ENCODE measurements at places on chromosomes 11 and 22.

DNA sequence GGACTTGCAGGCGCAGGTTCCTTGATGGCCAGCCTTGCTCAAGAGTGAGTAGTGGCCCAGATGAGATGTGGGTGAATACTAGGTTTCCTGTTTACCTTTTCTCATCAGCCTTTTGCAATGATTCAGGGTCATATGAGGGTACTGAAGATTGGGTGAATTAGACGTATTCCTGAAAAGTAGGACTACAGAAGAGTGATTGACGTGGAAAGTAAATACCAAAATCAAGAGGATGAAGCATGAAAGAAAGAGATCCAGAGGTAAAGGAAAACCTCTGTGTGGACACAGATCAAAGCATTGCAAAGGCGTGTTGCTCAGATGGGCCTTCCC lies 59.9 kb downstream of the CYB5R2 start:
- no peaks in the 10 kb centered on the region for H3K4me1 ChIP-seq
- H3K4me3 ChIP-seq: no peak overlapping the region

DNA sequence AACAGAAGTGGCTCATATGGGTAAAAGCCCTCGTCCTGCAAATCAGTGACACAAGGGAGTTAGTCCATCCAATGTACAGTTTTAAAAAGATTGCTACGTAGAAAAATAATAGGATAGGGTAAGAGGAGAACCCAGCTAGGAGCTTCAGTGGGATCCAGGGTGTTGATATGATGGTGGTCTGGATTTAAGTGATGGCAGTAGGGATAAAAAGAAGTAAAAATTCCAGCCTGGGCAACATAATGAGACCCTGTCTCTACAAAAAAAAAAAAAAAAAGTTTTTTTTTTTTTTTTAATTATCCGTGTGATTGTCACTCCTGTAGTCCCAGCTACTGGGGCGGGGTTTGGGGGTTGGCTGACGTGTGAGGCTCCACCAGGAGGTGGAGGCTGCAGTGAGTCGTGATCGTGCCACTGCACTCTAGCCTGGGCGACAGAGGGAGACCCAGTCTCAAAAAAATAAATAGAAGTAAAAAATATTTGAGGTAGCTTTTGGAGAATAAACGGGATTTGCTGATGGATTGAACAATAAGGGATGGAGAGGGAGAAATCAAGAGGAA lies 7.0 kb upstream of the L3MBTL2 start:
- no peak for DNase-seq
- peaks cover 8% of the 10 kb centered on the region for H3K4me1 ChIP-seq
- no peaks in the 10 kb centered on the region for H3K36me3 ChIP-seq
- peaks cover 5% of the 10 kb centered on the region for H3K27me3 ChIP-seq

GRCh38 chr22:45376703-45377102 lies 36.7 kb downstream of the SMC1B start:
- peaks cover 2% of the 10 kb centered on the region for H3K27me3 ChIP-seq
- DNase-seq: no peak
- H3K4me1 ChIP-seq: peaks cover 5% of the 10 kb centered on the region
- H3K4me3 ChIP-seq: no peak overlapping the region
- H3K36me3 ChIP-seq: no peaks in the 10 kb centered on the region

DNA sequence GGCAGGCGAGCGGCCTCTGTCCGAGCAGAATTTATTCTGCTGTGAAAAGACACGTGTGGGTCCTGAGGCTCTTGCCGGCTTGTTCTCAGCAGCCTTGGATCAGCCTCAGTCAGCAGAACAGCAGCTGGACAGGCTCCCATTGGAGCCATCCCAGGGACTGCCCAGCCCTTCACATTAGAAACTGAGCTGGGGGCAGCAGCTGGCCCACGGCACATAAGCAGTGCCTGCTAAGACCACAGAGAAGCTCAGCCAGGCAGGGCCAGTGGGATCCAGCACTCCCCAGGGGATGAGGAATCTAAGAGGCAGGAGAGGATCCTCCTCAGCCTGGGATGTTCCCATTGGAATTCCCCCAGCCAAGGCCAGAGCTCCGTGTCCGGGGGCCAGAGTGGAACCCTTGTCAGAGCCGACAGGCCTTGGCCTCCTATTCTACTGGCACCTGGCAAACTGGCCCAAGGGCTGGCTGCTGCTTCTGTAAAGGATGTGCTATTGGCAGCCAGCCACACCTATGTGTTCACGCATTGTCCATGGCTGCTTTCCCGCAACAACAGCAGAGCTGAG lies 18.2 kb downstream of the RTN4R start:
- no peak for DNase-seq
- no peaks in the 10 kb centered on the region for H3K36me3 ChIP-seq
- peaks cover 29% of the 10 kb centered on the region for H3K4me1 ChIP-seq

DNA sequence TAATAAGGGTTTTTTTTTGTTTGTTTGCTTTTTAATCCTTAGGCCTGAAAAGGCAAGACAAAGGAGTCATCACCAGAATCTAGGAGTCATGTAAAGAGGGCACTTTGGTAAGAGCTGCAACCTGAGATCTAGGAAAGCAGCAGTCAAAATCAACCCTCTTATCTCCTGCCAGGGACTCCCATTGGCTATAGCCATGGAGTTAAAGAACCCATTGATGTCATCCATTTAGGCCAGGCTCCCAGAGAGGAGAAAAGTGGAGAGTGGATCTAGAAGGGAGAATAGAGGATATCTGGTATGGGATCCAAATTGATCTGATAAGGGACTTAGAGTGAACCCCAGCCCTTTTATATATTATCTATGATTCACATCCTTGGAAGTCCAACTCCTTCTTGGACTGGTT lies 35.9 kb downstream of the ZNF215 start:
- H3K27ac ChIP-seq: no peak overlapping the region
- H3K4me3 ChIP-seq: no peak overlapping the region
- no peaks in the 10 kb centered on the region for H3K27me3 ChIP-seq
- no peaks in the 10 kb centered on the region for H3K4me1 ChIP-seq
- H3K36me3 ChIP-seq: peaks cover 2% of the 10 kb centered on the region

DNA sequence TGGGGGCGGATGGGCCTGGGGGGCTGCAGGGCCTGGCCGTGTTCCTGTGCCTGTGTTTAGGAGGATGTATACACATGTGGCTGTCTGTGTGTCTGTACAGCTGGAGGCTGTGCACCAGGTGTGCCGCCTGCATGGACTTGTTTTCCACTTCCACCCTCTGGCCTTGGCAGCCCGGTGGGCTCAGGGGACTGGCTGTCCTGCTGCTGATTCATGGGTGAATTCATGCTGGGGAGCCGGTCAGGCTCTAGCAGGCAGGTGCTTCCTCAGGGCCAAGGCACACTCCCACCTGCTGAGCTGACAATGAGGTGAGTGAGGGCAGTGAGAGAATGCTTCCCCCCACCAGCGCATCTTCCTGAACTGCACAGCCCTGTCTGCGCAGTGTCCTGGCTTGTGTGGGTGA lies 88.4 kb downstream of the CCDC81 start:
- H3K4me3 ChIP-seq: no peak overlapping the region
- no peak for DNase-seq
- no peaks in the 10 kb centered on the region for H3K4me1 ChIP-seq
- H3K27ac ChIP-seq: no peak overlapping the region
- no peaks in the 10 kb centered on the region for H3K36me3 ChIP-seq

- H3K27me3 ChIP-seq: no peaks in the 10 kb centered on the region
- H3K4me3 ChIP-seq: no peak overlapping the region
- no peak for DNase-seq
- H3K36me3 ChIP-seq: peaks cover 90% of the 10 kb centered on the region
- no peak overlapping the region for H3K27ac ChIP-seq
Observed at GRCh38 chr22:41140365-41140957, 48.1 kb downstream of the EP300 start.

DNA sequence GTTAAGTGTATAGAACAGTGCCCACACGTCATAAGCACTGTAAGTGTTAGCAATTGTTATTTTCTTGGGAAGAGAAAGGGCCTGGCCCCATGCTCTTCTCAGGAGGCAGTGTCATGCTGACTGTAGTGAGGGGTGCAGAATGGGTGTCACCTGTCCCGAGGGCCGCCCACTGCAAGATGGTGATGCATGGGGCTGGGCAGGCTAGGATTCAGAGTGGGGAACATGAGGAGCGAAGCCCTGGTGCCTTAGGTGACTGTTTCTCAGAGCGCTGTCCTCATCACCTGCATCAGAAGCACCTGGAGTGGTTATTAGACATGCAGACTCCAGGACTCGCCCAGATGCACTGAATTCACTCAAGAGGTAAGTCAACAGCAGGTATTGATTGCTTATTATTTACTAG lies 101.0 kb upstream of the PARVA start:
- no peak overlapping the region for H3K27ac ChIP-seq
- H3K36me3 ChIP-seq: no peaks in the 10 kb centered on the region
- no peaks in the 10 kb centered on the region for H3K27me3 ChIP-seq
- no peak overlapping the region for H3K4me3 ChIP-seq
- no peaks in the 10 kb centered on the region for H3K4me1 ChIP-seq

DNA sequence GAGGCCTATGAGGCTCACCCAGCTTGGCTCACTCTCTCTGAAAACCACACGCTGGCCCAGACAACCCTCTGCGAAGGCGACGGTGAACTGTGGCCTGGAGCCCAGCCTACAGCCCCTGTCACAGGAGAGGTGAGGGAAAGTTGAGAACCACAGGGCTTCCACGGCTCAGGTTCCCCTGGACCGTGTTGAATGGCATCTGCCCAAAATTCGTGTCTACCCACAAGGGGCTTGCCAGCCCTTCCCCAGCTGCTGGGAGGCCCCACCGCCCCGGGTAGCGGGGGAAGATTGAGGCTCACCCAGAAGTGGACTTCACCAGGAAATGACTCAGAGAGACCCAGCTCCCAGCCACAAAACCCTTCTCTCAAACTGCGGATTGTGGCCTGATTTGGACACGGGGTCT lies 197.1 kb downstream of the CTTN start:
- peaks cover 5% of the 10 kb centered on the region for H3K27me3 ChIP-seq
- H3K27ac ChIP-seq: no peak overlapping the region
- no peaks in the 10 kb centered on the region for H3K4me1 ChIP-seq
- no peak for DNase-seq

DNA sequence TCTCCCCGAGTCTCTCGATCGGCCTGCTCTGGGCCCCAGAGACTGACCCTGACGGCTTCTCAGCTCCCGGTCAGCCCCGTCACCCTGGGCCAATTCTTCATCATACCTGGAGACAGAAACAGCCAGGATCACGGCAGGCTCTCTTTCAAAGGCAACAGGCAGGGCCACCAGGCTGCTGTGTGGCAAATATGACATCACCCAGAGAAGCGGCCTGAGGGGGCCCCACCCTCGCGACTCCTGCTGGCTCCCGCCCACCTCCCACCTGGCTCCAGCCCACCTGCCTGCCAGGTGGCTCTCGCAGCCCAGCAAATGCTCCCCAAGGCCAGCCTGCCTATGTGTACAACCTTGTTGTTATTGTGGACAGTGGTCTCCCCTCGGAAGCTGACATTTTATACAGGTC lies 24.9 kb upstream of the PACSIN2 start:
- no peak for DNase-seq
- no peak overlapping the region for H3K27ac ChIP-seq
- no peaks in the 10 kb centered on the region for H3K27me3 ChIP-seq

GRCh38 chr22:20204311-20204710 lies 53.5 kb upstream of the CCDC188 start:
- peaks cover 5% of the 10 kb centered on the region for H3K27me3 ChIP-seq
- no peak overlapping the region for H3K4me3 ChIP-seq
- DNase-seq: no peak
- H3K27ac ChIP-seq: no peak overlapping the region
- peaks cover 23% of the 10 kb centered on the region for H3K4me1 ChIP-seq

- H3K4me3 ChIP-seq: no peak overlapping the region
- H3K27me3 ChIP-seq: no peaks in the 10 kb centered on the region
- DNase-seq: no peak
- no peaks in the 10 kb centered on the region for H3K4me1 ChIP-seq
Observed at GRCh38 chr11:100294748-100295147, 392.3 kb upstream of the ARHGAP42 start.

DNA sequence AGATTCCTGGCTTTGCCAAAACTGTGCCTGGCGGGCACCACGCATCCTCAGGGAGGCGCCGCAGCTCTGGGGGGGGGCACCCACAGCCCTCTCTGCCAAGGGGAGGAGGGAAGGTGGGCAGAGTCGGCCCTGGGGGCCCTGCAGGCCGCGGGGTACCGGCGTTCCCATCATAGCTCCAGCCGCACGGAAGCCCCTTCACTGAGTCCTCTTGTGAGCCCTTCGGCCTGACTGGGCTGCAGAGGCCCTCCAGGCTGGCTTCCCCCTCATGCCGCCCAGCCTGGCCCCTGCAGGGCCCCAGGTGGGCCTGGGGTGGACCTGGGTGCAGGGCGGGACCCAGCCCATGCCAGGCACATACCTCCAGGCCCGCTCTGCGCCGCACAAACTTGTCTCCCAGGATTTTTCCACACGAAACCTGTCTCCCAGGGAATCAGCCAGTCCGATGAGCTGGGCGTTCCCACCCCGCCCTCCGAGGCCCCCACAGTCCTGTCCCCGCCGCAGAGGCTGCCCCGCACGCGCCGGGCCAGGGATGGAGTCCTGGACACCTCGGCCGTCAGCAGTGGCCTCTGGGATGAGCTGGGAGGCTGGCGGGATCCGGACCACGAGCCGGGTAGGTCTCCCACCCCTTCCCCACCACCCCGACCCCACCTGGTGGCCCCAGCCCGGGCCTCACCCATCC lies 1.8 kb upstream of the PKP3 start:
- H3K36me3 ChIP-seq: no peaks in the 10 kb centered on the region
- peaks cover 6% of the 10 kb centered on the region for H3K4me1 ChIP-seq
- H3K27ac ChIP-seq: no peak overlapping the region
- no peak overlapping the region for H3K4me3 ChIP-seq
- no peak for DNase-seq
- H3K27me3 ChIP-seq: no peaks in the 10 kb centered on the region

DNA sequence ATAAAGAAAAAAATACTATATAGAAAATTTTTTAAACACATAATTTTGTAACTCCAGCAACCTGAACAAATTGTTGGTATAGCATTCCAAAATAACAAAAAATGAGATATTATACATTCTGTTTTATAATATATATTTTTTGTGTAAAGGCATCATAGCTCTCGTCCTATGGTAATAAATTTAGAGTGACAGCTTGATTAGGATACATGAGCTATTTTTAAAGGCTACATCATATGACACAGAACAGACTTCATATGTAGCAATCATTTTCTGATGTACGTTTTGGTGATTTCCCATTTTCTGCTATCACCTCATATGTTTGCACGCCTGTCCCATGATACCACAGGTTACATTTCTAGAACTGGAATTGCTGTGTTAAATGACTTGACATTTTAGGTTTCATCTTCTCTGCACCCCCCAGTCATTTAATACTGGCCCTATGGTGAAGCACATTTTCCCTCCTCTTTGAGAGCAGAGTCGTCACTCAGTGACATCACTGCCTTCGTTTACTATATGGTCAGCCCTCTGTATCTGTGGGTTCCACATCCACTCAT lies 19.5 kb downstream of the PC start:
- no peaks in the 10 kb centered on the region for H3K36me3 ChIP-seq
- no peak for DNase-seq
- peaks cover 17% of the 10 kb centered on the region for H3K27me3 ChIP-seq
- no peaks in the 10 kb centered on the region for H3K4me1 ChIP-seq

GRCh38 chr22:49046546-49047361 lies 780.9 kb downstream of the BRD1 start:
- no peaks in the 10 kb centered on the region for H3K4me1 ChIP-seq
- no peaks in the 10 kb centered on the region for H3K36me3 ChIP-seq
- no peak overlapping the region for H3K27ac ChIP-seq
- H3K27me3 ChIP-seq: no peaks in the 10 kb centered on the region
- no peak for DNase-seq

- H3K36me3 ChIP-seq: no peaks in the 10 kb centered on the region
- H3K27me3 ChIP-seq: no peaks in the 10 kb centered on the region
- H3K4me1 ChIP-seq: no peaks in the 10 kb centered on the region
- no peak overlapping the region for H3K4me3 ChIP-seq
- no peak for DNase-seq
Observed at GRCh38 chr11:81237139-81237538, 1496.5 kb downstream of the FAM181B start.

GRCh38 chr11:105612771-105613170 lies 2.9 kb downstream of the GRIA4 start:
- no peak overlapping the region for H3K4me3 ChIP-seq
- no peak overlapping the region for H3K27ac ChIP-seq
- peaks cover 29% of the 10 kb centered on the region for H3K27me3 ChIP-seq
- H3K36me3 ChIP-seq: no peaks in the 10 kb centered on the region

Data from activated B cell treated with CpG ODN at 0.5 μM for 24 hours (primary cell).